Muscle of arm (tissue), 14 donors: ENCODE measurements at places on chromosomes 11 and 22.

- no peak for DNase-seq
These were observed 114.6 kb downstream of the NECTIN1 start for GRCh38 chr11:119614222-119615002.

- no peak for DNase-seq
These were observed 108.6 kb downstream of the INSC start for GRCh38 chr11:15223318-15223717.

- DNase-seq = no peak
These were observed 21.4 kb downstream of the MRGPRG start for GRCh38 chr11:3197044-3197695.

DNA sequence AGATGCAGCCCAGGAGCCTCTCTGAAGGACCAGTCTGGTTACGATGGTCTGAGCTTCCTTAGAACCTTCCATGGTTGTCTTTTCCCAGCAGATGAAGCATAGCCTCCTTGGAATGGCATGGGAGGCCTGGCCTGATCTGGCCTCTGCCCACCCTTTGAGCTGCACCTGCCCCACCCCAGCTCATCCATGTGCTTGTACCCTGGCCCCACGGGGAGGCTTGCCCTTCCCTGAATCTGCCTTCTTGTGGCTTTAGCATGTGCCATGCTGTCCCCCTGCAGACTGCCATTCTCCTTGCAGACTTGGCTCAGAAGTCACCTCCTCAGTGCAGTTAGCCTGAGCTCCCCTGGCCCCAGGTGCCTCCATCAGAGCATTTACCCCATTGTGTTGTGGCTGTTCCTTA is 62.5 kb downstream of the FBLN1 start:
- DNase-seq = no peak

- DNase-seq = peak; percentile 38
These were observed 669 bp upstream of the GAL3ST1 start for GRCh38 chr22:30574997-30575671.

DNA sequence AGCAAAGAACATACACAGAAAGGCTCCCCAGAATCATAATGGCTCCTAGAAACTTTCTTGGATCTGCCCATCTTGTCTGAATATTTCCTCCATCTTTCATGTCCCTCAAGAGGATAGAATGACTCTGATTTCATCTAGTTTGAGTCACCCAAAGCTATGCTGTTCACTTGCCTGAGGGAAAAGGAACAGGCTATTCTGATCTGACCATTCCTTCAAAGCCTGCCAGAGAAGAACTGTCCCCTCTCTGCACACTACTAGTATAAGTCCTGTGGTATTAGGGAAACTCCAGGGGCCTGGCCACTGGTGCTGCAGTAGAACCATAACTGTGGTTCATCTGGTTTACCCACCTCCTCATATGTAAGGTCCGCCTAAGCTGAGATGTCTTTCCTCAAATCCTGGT is 2.4 kb upstream of the PATE1 start:
- DNase-seq = no peak

- DNase-seq = no peak
These were observed 110.6 kb upstream of the NECTIN1 start for GRCh38 chr11:119839476-119840133.

- no peak for DNase-seq
These were observed 10.4 kb upstream of the CD81 start for GRCh38 chr11:2366733-2367132.

DNA sequence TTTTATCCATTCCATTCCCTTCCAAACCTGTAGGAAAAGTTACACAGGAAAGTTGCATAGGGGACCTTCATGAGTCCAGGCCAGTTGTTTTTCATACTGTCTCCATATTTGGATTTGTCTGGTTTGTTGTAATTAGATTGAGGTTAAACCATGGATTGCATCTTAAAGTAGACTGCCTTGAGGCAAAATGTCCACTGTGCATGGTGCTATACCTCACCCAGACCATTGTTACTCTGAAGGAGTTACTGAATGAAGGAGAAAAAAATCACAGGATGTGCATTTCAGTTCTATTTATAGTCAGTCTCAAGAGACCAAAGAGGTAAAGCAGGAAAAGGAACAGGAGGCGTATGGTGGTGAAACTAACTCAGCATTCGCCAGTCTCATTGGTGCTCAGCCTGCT is 29.6 kb upstream of the L3MBTL2 start:
- DNase-seq = no peak
